ENCODE measurements at places on chromosomes 7 and 10.

- H3K4me3 ChIP-seq: peak overlapping the region; percentile 43
- H3K4me1 ChIP-seq: peaks cover 15% of the 10 kb centered on the region
- H3K27ac ChIP-seq: no peak overlapping the region
- DNase-seq: peak; percentile 45
Measured at GRCh38 chr7:158973440-158973839, 117.1 kb downstream of the DYNC2I1 start.

DNA sequence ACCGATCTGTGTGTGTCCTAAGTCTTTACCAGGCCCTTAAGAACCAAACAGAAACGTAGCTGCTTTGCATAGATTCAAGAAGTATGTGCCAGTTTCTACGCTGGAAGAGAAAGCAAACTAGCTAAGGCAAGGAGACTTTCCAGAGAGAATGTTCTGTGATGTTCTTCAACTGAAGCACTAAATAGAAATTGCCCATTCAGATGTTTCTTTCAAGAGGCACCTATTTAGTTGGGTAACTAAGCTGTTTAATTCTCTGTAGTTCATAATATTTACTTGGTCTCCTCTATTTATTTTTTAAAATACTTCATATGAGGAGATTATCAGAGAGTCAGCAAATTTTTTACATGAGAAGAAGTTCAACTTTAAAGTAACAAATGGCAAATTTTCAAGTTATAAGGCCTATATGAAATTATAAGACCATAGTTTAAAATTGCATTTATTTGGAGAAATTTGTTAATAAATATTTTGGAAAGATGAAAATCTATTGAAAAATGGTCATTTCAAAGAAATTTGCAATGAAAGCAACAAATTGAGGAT, 279.0 kb downstream of the NEBL start:
- H3K27ac ChIP-seq: no peak overlapping the region
- H3K27me3 ChIP-seq: no peaks in the 10 kb centered on the region
- no peak overlapping the region for H3K4me3 ChIP-seq

- DNase-seq: no peak
- H3K4me3 ChIP-seq: no peak overlapping the region
- no peaks in the 10 kb centered on the region for H3K36me3 ChIP-seq
- H3K4me1 ChIP-seq: peaks cover 21% of the 10 kb centered on the region
Measured at GRCh38 chr10:3274414-3274813, 101.8 kb upstream of the PITRM1 start.

DNA sequence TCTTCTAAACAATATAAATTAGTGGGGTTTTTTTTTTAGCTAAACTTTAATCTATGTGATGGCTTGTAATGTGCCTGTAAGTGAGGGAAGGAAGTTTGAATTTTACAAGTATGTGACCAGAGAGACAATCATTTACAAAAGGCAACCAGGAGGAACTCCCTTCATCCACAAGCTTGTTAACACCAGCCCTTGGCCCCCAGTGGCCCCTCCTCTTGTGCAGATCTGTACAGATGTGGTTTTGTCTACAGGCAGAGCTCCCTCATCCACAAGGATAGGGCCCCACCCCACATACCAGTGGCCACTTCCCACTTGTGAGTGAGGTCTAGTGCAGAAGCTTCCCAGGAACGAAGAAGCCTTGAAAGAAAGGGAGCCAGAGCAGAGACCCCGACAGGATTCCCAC, 234.1 kb upstream of the KMT2E start:
- no peaks in the 10 kb centered on the region for H3K36me3 ChIP-seq
- no peaks in the 10 kb centered on the region for H3K4me1 ChIP-seq
- no peak for DNase-seq
- H3K4me3 ChIP-seq: no peak overlapping the region

DNA sequence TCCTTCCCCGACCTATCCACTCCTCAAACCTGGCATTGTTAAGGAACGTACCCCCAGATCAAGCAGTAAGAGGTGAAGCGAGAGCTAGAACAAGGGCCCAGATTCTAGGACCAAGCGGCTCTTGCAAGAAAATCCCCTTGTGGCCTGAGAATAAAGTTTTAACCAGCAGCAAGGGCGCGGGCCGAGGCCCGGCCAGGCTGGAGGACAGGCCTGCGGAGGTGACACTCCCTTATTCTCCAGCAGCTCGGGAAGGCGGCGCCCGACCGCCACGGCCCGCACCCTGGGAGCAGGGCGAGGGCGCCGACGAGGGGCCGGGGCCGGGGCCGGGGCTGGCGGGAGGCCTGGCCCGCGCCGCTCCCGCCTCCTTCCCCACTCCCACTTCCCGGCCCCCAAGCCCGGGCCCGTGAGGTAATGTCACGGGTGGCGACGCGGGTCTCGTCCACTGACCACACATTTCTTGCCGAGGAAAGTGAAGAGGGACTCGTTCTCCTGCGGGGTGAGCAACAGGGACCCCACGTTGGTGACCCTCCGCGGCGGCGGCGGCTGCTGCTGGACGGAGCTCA, 551 bp downstream of the WASL start:
- H3K4me1 ChIP-seq: peaks cover 90% of the 10 kb centered on the region
- H3K36me3 ChIP-seq: no peaks in the 10 kb centered on the region
- H3K27me3 ChIP-seq: no peaks in the 10 kb centered on the region
- H3K4me3 ChIP-seq: peak overlapping the region; percentile 89
- peak overlapping the region; percentile 98 for H3K27ac ChIP-seq

- H3K4me3 ChIP-seq: no peak overlapping the region
- peak overlapping the region; percentile 76 for H3K27ac ChIP-seq
- peaks cover 31% of the 10 kb centered on the region for H3K4me1 ChIP-seq
- no peaks in the 10 kb centered on the region for H3K36me3 ChIP-seq
Measured at GRCh38 chr10:4345877-4346646, 479.9 kb upstream of the AKR1E2 start.

GRCh38 chr7:144546782-144547181, 143.3 kb upstream of the NOBOX start:
- no peak overlapping the region for H3K4me3 ChIP-seq
- H3K36me3 ChIP-seq: no peaks in the 10 kb centered on the region
- H3K4me1 ChIP-seq: no peaks in the 10 kb centered on the region
- H3K27ac ChIP-seq: no peak overlapping the region
- DNase-seq: no peak

DNA sequence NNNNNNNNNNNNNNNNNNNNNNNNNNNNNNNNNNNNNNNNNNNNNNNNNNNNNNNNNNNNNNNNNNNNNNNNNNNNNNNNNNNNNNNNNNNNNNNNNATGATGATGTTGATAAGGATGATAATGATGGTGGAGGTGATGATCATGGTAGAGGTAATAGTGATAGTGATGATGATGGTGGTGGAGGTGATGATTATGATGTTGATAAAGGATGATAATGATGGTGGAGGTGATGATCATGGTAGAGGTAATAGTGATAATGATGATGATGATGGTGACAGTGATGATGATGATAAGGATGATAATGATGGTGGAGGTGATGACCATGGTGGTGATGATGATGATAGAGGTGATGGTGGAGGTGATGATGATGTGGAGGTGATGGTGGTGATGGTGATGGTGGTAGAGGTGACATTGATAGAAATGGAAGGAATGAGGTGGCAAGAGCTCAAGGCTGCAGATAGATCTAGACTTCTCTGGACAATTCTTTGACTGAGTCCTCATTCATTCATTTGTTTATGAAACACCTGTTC, 47.8 kb downstream of the FAM20C start:
- H3K27me3 ChIP-seq: no peaks in the 10 kb centered on the region
- H3K4me3 ChIP-seq: no peak overlapping the region
- DNase-seq: no peak
- H3K27ac ChIP-seq: no peak overlapping the region

GRCh38 chr7:101555921-101556275, 73.2 kb downstream of the MYL10 start:
- H3K4me1 ChIP-seq: no peaks in the 10 kb centered on the region
- H3K27ac ChIP-seq: no peak overlapping the region
- no peak for DNase-seq
- peaks cover 65% of the 10 kb centered on the region for H3K27me3 ChIP-seq
- no peaks in the 10 kb centered on the region for H3K36me3 ChIP-seq

DNA sequence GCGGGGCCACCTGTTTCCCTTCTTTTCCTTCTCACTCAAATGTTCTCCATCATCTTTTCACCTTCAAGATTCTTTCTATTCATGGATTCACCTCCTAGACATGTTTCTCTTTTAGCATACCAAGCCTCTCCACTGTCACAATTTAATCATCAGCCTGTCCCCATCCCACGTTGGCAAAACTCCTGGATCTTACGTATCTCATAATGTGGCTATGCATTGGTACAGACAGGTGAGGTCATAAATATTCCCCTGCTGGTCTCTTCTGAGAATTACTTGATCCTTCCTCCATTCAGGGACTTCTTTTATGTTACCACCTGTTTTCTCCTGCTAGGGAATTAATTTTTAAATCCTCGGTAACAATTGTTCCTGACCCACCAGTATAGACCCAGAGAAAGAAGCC, 262.6 kb upstream of the NEBL start:
- no peak overlapping the region for H3K27ac ChIP-seq
- no peak for DNase-seq
- no peaks in the 10 kb centered on the region for H3K27me3 ChIP-seq
- H3K36me3 ChIP-seq: no peaks in the 10 kb centered on the region
- no peak overlapping the region for H3K4me3 ChIP-seq
- H3K4me1 ChIP-seq: peaks cover 4% of the 10 kb centered on the region

- no peak overlapping the region for H3K27ac ChIP-seq
- DNase-seq: no peak
- no peak overlapping the region for H3K4me3 ChIP-seq
- H3K4me1 ChIP-seq: no peaks in the 10 kb centered on the region
- H3K27me3 ChIP-seq: peaks cover 8% of the 10 kb centered on the region
Measured at GRCh38 chr10:126016156-126016805, 119.9 kb downstream of the FANK1 start.

GRCh38 chr10:100341953-100342626, 4.9 kb upstream of the SCD start:
- peaks cover 44% of the 10 kb centered on the region for H3K27me3 ChIP-seq
- no peak for DNase-seq
- no peak overlapping the region for H3K4me3 ChIP-seq

GRCh38 chr10:132036153-132036886, 29.4 kb upstream of the JAKMIP3 start:
- H3K27me3 ChIP-seq: peaks cover 71% of the 10 kb centered on the region
- peak overlapping the region; percentile 66 for H3K4me3 ChIP-seq
- no peaks in the 10 kb centered on the region for H3K36me3 ChIP-seq
- H3K27ac ChIP-seq: peak overlapping the region; percentile 74
- peaks cover 15% of the 10 kb centered on the region for H3K4me1 ChIP-seq

- H3K27me3 ChIP-seq: no peaks in the 10 kb centered on the region
- H3K27ac ChIP-seq: no peak overlapping the region
- no peak for DNase-seq
- H3K4me1 ChIP-seq: peaks cover 9% of the 10 kb centered on the region
- no peak overlapping the region for H3K4me3 ChIP-seq
- H3K36me3 ChIP-seq: no peaks in the 10 kb centered on the region
Measured at GRCh38 chr7:106050002-106050745, 61.9 kb downstream of the SYPL1 start.

GRCh38 chr7:33731912-33732311, 173.4 kb upstream of the BMPER start:
- DNase-seq: no peak
- H3K36me3 ChIP-seq: no peaks in the 10 kb centered on the region
- peaks cover 10% of the 10 kb centered on the region for H3K4me1 ChIP-seq
- H3K4me3 ChIP-seq: no peak overlapping the region

DNA sequence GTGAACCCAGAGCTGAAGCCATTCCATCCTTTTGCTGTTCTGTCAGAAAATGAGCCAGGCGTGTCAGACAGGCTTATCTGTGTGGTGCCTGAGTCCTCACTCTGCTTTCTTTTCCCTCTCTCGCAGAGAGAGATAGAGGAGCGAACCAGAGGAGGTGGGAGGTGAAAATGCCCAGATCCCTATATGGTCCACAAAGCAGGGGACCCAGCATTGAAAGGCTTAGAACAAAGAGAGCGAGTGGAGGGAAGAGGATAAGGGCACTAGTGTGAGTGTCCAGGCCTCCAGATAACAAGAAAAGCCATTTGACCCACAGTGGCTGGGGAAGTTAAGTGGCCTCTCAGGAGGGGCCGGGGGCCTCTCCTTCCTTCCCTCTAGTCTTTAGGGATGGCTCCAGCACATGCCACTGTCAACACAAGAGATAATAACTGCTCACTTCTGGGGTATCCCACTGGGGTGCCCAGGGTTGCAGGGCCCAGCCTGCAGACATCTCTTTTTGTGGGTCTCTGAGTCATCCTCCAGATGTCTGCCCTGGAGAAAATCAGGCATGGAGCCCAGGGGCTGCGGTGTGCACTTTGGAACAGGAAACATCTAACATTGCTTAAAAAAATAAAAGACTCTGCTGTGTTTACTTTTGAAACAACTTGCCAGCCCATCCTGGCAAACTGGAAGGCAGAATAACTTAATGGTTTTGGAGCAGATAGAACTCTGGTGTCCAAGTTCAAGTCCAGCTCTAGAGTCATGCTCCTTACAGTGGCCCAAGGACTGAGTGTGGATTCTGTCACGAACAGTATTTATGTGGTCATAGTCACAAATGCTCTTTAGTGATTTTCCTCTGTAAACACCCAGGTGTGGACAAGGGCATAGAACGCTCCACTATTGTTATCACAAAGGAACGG, 189.5 kb downstream of the CXCL12 start:
- DNase-seq: peak; percentile 46
- H3K4me1 ChIP-seq: peaks cover 30% of the 10 kb centered on the region
- no peaks in the 10 kb centered on the region for H3K27me3 ChIP-seq
- H3K4me3 ChIP-seq: no peak overlapping the region
- no peaks in the 10 kb centered on the region for H3K36me3 ChIP-seq

- H3K27ac ChIP-seq: no peak overlapping the region
- H3K36me3 ChIP-seq: no peaks in the 10 kb centered on the region
- H3K4me3 ChIP-seq: no peak overlapping the region
- no peak for DNase-seq
Measured at GRCh38 chr7:154757756-154758155, 245.2 kb downstream of the PAXIP1 start.

DNA sequence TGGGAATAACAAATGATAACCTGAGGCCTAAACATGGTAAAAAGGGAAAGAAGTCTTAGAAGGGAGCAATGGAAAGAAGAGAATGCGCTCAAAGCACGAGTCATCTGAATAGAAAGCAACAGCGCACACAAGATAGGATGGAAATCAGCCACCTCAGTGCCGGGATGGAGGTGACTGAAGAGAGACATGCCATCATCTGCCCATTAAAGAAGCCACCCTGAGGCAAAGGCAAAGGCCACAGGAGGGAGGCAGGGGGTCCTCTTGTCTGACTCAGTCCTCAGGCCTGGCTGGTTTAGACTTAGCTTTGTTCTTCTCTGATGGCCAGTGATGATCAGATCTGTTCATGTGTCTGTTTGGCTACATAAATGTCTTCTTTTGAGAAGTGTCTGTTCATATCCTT, 180.6 kb downstream of the CHCHD3 start:
- H3K4me3 ChIP-seq: no peak overlapping the region
- no peaks in the 10 kb centered on the region for H3K4me1 ChIP-seq
- no peak for DNase-seq
- H3K27me3 ChIP-seq: no peaks in the 10 kb centered on the region

- no peak overlapping the region for H3K4me3 ChIP-seq
- DNase-seq: no peak
- no peaks in the 10 kb centered on the region for H3K36me3 ChIP-seq
- no peaks in the 10 kb centered on the region for H3K27me3 ChIP-seq
Measured at GRCh38 chr7:5472432-5473315, 49.0 kb upstream of the TNRC18 start.

Data from left ventricle myocardium inferior (tissue), 1 donor.